HuH-7.5 (cell line): ENCODE measurements at places on chromosomes 1 and 21.

GRCh38 chr1:171841931-171842761 is 848 bp downstream of the DNM3 start:
- peak; percentile 7 for DNase-seq

GRCh38 chr1:32773018-32773763 is 44.0 kb downstream of the YARS1 start:
- DNase-seq, result peak; percentile 81

DNA sequence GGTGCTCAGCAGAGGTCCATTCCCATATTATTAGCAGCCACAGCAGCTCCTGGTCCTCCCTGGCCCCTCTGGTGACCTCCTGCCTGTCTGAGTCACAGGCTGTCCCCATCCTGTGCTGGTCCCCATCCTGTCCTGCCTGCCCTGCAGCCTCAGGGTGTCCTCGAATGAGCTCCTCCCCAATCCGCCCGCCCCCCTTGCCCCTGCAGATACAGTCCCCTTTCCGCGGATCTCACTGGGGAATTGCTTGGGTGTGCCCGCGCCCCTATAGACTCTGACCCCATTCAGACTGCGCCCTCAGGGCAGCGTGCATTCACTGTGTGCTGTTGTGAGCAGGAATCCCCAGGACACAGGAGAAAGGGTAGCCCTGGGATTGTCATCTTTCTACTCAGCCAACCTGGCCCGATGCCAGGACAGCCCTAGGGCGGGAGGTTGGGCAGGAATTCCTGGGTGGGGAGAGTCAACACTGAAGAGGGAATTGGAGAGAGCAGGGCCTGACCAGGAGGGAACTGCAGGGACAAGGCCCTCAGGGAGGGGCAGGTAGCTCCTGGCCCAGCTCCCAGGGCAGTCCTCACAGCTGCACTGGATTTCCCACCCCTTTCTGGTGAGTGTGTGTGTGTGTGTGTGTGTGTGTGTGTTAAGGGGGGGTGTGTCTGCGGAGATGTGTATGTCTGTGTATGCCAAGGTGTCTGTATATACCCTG is 1.1 kb upstream of the GUCA2A start:
- peak; percentile 73 for DNase-seq

- DNase-seq, result no peak
Observed at GRCh38 chr1:145999321-146000024, 3.1 kb upstream of the TXNIP start.

GRCh38 chr21:33541105-33541711 is 709 bp downstream of the GART start:
- DNase-seq, result no peak
